Activated gamma-delta T cell (primary cell): ENCODE measurements at places on chromosomes 12 and 14.

- no peak for DNase-seq
Observed at GRCh38 chr14:22070119-22070982, 396.7 kb upstream of the OR4E1 start.

DNA sequence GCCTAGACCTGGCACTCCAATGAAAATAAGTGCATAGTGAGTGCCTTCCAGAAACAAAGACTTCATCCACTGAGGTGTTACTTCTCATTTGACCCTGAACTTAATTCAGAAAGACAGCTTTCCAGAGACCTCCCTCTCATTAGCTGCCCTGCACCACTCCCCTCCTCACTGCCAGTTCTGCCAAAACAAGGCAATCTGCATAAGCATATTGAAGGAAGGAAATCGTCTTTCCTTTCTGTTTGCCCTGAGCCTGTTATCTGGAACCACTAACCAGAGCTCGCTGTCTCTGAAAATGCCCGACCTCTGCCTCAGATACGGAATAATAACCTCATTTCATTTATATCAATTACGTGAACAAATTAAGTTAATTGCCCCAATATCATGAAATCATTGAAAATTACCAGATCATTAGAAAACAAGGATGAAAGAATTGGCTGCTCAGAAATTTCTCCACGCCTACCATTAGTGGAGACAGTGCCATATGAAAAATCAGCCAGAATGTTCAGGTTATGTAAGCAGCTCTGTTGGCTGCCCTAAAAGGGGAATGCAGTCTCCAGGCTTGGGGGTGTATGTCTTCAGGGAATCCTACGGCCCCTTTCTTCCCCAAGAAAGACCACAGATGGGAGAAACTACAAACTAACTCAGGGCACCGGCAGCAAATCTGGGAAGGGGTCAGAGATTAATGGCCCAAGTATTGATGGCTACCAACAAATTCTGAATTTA, 149.9 kb upstream of the FKBP4 start:
- DNase-seq, result no peak

- no peak for DNase-seq
Observed at GRCh38 chr12:103519632-103520031, 23.9 kb upstream of the C12orf42 start.

- no peak for DNase-seq
Observed at GRCh38 chr12:63521706-63522105, 146.6 kb downstream of the DPY19L2 start.

GRCh38 chr12:4308334-4308950, 12.6 kb upstream of the TIGAR start:
- DNase-seq, result no peak

DNA sequence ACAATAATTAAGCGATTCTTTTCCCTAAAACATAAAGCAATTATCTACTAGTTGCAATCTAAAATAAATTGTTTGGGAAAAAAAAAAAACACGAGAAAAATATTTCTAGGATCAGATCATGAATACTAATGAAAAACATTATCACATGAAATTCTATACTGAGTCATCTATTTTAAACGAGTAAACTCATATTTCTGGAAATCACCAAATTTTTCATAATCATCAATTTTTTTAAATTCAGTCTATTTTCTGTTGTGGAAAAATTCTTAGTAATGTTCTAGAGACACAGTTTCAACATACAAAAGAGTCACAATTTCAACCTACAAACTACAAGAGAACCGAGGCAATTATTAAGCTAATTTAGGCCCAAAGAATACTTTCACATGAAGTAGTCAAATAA, 245.6 kb upstream of the SOX5 start:
- DNase-seq, result no peak

DNA sequence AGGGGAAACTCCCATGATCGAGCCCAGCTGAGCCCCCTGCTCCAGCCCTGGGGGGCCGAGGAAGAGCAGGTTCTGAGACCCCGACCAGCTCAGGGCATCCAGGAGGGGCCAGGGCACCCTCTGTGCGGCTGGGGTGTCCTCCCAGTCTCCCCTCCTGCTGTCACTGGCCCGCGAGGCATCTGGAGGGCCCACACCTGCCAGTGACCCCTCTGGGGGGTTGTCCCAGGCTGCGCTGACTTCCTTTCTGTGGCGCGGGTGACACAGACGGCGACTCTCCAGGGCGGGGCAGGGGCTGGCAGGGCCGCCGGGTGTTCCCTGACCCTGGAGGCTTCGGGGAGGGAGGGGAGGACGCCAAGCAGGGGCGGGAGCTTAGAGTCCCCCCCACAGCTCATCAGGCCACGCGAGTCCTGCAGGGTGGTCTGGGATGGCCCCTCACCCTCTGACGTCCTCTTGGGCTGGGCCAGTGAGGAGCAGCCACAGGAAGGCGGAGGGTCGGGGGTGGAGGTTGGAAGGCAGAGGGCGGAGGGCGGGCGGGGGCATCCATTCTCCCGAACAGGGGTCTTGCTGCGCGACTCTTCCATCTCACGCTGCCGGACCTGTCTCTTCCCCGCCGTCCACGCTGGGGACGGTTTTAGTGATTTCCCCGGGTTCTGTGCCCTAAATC, 38.6 kb upstream of the FBRSL1 start:
- DNase-seq, result no peak

DNA sequence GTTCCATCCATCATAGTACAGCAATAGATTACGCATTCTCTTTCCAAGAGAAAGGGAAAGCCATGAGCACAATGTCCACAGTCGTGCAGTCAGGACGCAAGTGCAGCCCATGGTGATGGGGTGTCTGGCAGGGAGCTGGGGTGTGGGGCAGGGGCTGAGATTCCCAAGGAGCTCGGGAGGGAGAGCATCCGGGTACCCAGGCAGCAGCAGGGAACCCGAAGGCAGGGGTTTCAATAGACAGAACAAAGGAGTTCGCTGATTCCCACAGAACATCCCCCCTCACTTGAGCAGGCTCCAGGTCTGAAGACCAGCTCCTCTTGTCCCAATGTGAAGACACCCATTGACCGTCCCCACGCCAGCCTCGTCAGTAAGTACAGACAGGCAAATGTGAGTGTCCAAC, 13.5 kb downstream of the ANHX start:
- DNase-seq, result no peak

DNA sequence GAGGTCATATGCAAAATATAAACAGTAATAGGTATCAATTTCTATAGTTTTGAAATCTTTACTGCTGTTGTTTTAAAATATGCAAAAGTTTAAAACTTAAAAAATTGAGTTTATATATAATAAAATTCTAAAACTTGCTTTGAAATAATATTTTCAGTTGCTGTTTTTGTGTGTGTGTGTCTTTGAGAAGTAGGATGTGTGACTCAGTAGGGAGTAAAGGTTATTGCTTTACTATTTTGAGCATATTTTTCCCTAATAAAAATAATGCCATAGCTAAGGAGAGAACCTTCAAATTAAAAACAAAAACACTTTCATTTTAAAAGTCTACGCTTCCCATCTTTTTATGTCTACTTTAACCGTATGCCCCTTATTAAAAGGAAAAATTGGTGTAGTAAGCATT, 238.1 kb downstream of the FBXL14 start:
- no peak for DNase-seq

GRCh38 chr12:52976574-52977071, 27.7 kb downstream of the KRT18 start:
- no peak for DNase-seq

DNA sequence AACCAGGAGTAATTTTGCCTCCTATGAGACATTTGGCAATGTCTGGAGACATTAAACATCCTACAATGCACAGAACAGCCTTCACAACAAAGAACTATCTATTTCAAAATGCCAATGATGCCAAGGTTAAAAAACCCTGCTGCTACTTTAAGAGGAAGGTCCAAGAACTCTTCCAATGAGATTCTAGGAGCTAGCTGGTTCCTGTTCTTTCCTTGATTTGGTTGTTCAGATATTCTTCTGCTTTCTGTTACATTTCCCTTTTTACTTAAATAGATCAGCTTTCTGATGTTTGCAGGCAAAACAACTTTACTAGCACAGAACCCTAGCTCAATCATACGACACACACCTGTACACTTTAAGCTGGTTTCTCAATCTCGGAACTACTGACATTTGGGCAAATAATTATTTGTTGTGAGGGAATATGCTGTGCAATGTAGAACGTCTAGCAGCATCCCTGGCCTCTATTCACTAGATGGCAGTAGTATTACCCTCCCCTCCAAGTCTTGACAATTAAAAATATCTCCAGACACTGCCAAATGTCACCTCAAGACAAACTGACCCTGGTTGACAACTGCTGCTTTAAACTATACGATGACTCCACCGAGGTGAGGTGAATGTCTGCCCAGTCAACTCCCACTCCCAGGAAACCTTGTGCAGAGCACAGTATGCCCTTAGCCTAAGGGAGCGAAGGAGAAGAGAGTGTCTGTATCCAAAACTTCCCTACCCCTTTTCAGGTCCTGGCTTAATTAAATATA, 4.4 kb downstream of the BLTP3B start:
- no peak for DNase-seq

DNA sequence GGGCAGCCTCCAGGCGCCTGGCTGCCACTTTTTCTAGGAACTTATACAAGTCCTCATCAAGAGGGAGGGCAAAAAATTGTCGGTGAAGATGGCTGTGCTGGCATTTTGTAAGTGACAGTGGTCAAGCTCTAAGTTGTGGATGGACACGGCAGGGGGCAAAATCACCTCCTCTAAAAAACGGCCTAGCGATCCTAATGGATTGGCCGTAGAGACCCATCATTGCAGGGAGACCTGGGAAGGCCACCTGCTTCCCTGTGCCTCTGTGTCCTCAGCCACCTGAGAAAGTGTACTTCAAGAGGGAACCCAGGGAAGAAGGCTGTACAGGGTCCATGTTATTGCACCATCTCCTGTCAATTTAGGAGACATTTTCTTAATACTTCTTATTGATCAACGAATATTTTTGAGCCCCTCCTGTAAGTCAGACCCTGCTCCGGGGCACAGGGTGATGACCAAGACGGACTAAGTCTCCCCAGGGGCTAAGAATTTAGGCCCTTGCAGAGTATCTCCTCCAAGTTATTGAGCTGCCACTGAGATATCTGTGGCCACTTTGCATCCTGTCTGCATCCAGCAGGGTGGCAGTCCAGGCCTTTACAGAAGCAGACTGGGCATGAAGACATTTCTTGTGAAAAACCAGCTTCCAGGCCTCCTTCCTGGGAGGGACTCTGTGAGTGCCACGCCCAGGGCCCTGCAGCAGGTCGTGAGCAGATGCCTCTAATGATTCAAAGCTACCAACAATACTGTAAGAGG, 40.5 kb downstream of the PSMA6 start:
- no peak for DNase-seq

GRCh38 chr14:91848504-91849001, 18.8 kb downstream of the TC2N start:
- no peak for DNase-seq

GRCh38 chr14:102323102-102323501, 3.6 kb downstream of the ZNF839 start:
- DNase-seq, result no peak

DNA sequence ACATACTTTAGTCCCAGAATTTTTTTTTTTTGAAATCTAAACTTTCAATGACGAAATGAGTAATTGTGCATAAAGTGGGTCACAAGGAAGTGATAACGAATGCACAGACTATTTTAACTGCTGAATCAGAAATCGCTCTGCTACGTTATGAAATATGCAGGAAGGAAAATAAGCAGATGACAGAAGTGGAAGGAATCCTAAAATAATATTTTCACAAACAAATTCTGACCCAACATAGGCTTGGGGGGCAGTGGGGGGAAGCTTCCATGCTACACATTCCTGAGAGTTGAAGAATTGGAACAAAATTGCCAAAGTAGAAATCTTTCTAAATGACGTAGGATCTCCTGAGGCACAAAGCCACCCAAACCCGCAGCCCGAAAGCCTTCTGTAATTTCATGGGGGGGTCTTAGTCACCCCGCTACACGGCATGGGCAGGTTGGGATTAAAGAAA, 89.6 kb downstream of the ARF6 start:
- DNase-seq, result no peak

GRCh38 chr14:59187802-59188460, 536 bp upstream of the DAAM1 start:
- DNase-seq, result no peak

DNA sequence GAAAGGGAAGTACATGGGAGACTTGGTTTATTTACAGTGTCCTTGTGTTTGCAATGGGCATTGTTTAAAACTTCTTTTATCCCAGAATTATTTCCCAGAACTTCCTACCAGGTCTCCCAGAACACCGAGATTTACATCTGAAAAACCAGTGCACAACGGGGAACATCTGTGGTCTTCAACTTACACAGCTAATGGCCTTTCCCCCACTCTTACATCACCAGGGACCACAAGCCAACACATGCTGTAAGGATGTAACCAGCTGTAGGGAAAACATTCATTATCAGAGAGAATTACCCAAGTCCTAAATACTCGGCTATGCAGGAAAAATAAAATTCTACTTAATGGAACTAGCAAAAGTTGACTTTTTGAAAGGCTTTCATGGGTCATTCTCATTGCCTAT, 267.6 kb downstream of the DUSP6 start:
- DNase-seq, result no peak

DNA sequence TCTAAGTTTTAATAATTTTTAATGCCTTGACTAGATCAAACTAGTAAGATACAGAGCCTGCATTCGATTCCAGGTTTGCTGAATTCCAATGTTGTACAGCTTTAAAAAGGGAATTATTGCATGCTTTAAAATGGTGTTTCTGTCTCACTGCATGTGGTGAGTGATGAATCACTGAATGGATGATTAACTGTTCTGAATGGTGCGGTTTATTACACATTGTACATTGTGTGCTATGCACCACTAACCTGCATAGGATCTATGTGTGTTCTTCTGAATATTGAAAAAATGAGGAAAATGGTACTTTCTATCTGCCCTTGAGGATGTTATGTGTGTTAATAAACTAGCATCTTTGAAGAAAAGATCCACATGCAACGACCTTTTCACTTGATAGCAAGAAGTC, 231.7 kb downstream of the NRXN3 start:
- no peak for DNase-seq

DNA sequence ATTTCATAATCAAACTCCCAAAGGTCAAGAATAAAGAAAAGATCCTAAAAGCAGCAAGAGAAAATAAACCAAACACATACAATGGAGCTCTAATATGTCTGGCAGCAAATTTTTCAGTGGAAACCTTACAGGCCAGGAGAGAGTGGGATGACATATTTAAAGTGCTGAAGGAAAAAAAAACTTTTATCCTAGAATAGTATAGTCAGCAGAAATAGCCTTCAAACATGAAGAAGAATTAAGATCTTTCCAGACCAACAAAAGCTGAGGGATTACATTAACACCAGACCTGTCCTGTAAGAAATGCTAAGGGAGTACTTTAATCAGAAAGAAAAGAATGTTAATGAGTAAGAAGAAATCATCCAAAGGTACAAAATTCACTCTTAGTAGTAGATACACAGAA, 215.7 kb upstream of the IGF1 start:
- no peak for DNase-seq

GRCh38 chr12:26399381-26399780, 204.0 kb downstream of the SSPN start:
- DNase-seq, result no peak

DNA sequence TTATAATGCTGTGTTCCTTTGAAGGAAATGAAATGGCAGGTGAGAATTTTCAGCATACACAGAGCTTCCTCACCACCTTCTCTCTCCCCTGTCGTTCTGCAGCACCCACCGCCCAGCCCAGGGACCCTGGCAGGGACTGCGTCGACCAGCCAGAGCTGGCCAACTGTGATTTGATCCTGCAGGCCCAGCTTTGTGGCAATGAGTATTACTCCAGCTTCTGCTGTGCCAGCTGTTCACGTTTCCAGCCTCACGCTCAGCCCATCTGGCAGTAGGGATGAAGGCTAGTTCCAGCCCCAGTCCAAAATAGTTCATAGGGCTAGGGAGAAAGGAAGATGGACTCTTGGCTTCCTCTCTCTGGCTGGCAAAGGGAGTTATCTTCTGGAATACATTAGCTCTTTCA, 35.1 kb downstream of the PAPLN start:
- no peak for DNase-seq
